Left ventricle myocardium superior (tissue), 1 donor: ENCODE measurements at places on chromosomes 16 and 17. TPM values are rescaled to one million over a fixed set of nuclear protein-coding genes. Genes with fewer than 3 reads are reported as not detected.

DNA sequence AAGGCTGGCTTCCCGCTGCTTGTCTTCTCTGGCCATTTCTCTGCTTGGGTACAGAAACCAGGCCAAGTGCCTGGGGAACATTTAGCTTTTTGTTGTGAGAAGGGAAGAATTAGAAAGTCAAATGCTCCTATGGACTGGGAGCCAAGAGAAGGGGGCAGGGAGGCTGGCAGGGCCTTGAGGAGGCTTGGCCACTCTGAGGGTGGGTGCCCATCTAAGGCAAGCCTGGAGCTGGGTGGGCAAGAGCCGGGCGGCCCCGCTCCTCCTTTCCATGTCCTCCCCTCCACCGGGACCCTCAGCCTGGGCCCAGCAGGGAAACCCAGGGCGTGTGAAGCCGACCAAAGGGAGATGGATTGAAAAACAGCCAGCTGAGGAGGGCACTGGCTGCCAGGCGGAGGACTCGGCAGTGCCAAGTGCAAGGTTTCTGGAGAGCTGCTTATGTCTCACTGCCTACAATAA is 69.4 kb downstream of the NTN1 start:
- no peak for DNase-seq

- no peak for DNase-seq
Observed at GRCh38 chr17:71438631-71439146, 682.1 kb upstream of the SOX9 start.

DNA sequence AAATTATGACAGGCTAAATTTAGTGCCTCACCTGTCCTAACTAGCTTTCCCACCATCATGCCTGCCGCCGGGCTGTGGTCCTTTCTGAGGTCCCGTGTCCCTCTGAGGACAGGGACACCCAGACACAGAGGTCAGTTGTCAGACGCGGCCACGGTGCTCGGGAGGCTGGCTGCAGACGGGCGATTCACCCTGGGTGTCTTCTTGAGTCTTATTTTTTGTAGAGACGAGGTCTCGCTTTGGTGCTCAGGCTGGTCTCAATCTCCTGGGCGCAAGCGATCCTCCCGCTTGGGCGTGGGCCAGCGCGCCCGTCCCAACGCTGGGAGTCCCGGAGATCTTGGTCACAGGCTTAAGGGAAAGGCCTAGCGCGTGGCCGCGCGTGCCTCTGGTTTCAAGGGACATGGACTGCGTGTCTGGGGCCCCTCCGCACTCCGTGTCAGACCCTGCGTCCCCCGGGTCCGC is 797 bp upstream of the RAB11FIP3 start:
- DNase-seq = peak; percentile 76

DNA sequence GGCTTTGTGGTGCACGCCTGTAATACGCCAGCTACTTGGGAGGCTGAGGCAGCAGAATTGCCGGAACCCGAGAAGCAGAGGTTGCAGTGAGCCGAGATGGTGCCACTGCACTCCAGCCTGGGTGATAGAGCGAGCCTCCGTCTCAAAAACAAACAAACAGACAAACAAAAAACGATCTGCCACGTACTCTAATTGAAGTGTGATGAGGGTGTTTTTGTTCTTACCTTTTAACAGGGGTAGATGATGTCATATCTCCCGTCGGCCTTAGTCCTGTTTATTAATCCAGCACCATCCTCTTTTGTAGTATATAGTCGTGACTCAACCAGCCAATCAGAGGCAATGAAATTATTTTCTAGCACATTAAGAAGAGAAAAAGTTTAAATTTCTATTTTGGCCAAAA is 58.5 kb downstream of the IQCK start:
- DNase-seq = no peak

DNA sequence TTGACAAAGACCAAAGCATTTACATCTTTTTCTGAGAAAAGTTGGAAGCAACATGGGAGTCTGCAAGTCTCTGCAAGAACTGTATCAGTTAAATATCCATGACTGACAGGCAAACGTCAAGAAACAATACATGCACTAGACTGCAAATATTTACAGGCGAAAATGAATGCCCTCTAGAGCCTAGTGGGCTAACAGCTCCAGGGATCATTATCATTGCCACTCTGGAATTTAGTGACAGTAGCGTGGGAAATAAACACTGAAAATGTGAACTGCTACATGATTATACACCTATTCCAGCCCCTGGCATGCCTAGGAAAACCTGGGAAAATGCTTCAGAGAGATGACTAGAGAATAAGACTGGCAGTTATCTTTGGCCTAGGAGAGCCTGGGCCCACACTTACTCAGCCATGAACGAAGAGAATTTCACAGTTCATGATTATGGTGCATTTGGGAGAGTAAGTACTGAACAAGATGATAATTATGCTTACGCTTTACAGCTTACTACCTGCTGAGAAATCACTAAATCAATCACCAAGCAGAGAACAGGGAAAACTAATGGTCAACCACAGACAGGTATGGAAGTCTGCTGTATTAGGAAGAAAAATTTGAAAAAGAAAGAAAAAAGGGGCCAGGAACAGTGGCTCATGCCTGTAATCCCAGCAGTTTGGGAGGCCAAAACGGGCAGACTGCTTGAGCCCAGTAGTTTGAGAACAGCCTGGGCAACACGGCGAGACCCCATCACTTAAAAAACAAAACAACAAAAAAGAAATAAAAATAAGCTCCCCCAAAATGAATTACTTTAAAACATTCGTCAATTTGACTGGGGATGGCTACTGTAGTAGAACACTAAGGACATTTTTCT is 66.6 kb upstream of the CLEC18B start:
- DNase-seq = no peak

DNA sequence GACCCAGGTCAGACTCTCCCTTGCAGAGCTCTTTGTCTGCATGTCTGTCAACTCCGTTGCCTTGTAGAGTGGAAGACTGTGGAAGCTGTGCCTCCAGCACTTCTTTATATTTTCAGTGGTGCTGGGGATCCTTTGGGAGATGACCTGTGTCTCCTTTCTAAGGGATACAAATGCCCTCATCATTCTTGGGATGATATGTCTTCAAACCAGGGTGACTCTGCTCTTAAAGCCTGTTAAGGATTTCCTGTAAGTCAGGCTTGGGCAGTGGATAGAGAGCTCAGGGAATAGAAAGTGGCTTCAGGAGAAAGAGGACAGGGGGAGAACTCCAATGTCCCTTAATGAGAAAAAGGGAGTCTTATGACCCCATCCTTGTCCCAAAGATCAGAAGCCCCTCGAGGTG is 1.5 kb downstream of the HOXB3 start:
- no peak for DNase-seq

DNA sequence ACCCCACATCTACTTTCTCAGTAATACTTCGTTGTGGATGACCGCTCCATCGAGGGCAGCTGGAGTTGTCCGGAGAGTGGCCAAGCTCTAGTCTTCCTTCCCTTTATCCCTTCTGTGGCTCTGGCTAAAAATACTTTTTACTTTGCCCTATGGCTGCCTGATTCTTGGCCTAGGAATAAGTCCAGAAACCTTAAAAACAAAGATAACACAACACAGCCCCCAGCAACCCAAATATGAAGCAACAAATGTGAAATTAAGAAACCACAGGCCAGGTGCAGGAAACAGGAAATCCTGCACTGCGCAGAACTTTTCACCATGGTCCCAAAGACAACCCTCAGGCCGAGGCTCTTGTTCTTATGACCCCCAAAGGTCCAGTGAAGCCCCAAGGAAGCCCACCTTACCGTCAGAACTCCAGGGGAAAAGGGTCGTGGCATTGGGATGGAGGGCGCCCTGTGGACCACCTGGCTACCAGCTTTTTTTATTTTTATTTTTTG is 26.0 kb downstream of the TK2 start:
- no peak for DNase-seq

DNA sequence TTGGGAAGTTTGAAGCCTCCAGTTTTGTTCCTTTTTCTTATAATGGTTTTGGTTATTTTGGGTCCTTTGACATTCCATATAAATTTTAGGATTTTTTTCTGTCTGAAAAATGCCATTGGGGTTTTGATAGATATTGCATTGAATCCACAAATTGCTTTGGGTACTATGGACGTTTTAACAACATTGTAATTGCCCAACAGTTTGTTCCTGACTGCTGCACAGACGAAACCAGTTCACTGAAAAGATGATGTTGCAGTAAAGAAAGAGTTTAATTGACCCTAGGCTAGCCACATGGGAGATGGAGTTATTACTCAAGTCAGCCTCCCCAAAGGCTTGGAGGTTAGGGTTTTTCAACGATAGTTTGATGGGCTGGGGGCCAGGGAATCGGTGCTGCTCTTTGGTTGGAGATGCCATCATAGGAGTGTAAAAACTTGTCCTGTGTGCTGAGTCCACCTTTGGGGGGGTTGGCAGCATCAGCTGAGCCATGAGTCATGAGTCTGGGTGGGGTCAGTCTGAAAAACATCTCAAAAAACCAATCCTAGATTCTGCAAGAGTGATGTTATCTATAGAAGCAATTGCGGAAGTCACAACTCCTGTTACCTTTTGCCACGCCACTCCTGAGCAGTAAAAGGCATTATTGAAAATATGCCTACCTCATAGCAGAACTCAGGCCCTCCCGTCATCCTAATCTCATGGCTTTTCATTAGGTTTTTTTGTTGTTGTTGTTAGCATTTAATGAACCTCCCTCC is 2.7 kb upstream of the PRSS41 start:
- DNase-seq = no peak

GRCh38 chr17:13973960-13974651 is 95.2 kb upstream of the COX10 start:
- no peak for DNase-seq

Gene CCL4L2
- not detected for total RNA-seq

Gene BRICD5
- total RNA-seq = 10.0 TPM

Gene FTO
- total RNA-seq = 71.8 TPM

Gene PSMD12
- total RNA-seq = 47.0 TPM

Gene OXLD1
- 12.4 TPM for total RNA-seq

Gene SLC52A1
- total RNA-seq = not detected

Gene PIP4K2B
- total RNA-seq = 42.3 TPM

Gene ASGR2
- 0.30 TPM for total RNA-seq
